H9 (cell line): ENCODE measurements at places on chromosomes 1 and 21. TPM values are rescaled to one million over a fixed set of nuclear protein-coding genes. Genes with fewer than 3 reads are reported as not detected.

Gene SPRR2F
- total RNA-seq, result not detected in 2 replicates

Gene TSACC
- 2.3 and 2.4 TPM in 2 replicates for total RNA-seq

GRCh38 chr1:117286145-117286544 lies 75.4 kb upstream of the VTCN1 start:
- H3K27ac ChIP-seq, result no peak overlapping the region
- DNase-seq, result no peak
- H3K4me1 ChIP-seq, result no peaks in the 10 kb centered on the region
- H3K27me3 ChIP-seq, result no peaks in the 10 kb centered on the region
- H3K4me3 ChIP-seq, result no peak overlapping the region

- H3K36me3 ChIP-seq, result peaks cover 4% of the 10 kb centered on the region; the same call in 2 of the 3 replicates
- H3K27ac ChIP-seq, result no peak overlapping the region
- H3K4me3 ChIP-seq, result no peak overlapping the region
- no peaks in the 10 kb centered on the region for H3K27me3 ChIP-seq
These were observed 48.4 kb downstream of the PGM1 start for GRCh38 chr1:63641615-63642014.
